Uterus (tissue), 4 donors: ENCODE measurements at places on chromosomes 1 and 21. TPM values are rescaled to one million over a fixed set of nuclear protein-coding genes. Genes with fewer than 3 reads are reported as not detected.

VSIG8 gene
- total RNA-seq: not detected

CACNA1S gene
- total RNA-seq: not detected

KCNE2 gene
- total RNA-seq: not detected

NBPF1 gene
- 38.7 TPM for total RNA-seq

IFFO2 gene
- total RNA-seq: 8.6 TPM

DNA sequence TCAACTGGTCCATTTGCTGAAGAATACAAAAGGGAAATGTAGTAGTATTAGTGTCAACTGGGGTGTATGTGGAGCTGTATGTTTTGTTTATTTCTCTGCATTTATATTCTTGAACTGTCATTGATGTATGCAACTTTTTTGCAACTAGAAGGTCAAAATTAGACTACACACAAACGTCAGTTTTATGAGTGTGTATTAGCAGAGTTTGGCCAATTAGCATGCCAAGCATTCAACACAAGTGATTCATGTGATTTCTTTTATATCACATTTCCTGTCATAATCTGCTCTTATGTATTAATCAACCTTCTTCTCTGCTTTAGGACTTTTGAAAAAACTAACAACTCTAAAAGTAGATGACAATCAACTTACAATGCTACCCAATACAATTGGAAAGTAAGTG lies 211.1 kb downstream of the LRRC40 start:
- DNase-seq: no peak
- H3K27me3 ChIP-seq: no peaks in the 10 kb centered on the region
- H3K36me3 ChIP-seq: no peaks in the 10 kb centered on the region
- H3K4me1 ChIP-seq: no peaks in the 10 kb centered on the region
- no peak overlapping the region for H3K27ac ChIP-seq

DNA sequence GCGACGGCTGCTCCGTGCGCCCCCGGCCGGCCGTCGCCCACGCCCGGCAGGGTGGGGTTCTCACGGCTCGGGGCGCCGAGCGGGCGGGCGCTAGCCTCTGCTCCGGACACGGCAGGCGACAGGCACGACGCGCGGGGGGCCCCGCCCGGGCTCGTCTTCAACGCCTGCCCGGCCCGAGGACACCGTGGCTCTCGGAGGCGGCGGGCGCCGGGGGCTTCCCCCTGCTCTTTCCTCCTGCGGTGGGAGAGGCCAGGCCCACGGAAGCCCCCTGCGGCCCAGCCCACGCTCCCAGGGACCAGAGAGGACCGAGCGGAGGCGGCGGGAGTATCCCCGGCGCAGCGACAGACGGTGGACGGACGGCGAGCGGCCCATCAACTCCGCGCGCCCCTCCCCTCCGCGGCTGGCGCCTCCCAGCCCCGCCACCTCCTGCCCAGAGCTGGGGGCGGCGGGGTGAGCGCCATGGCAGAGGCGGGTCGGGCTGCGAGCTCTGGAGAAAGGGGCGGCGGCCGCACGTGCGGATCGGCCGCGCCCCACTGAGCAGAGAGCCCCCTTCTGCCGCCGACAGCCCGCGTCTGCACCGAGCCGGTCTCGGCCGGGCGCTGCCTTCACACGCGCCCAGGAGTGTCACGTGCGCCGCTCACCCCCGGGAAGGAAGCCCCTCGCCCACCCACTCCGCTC lies at the start of the genes SHE and TDRD10:
Gene SHE (minus strand): TSS at position 347 of the 678 bp plus-strand sequence. CDS start 386 bp downstream, outside the sequence.
Gene TDRD10 (plus strand): TSS at position 154 of the 678 bp plus-strand sequence. CDS start 4,685 bp downstream, outside the sequence.
- H3K4me3 ChIP-seq: peak within 1 kb of the TSS; percentile 38
- no peaks in the 10 kb centered on the region for H3K36me3 ChIP-seq
- H3K4me1 ChIP-seq: no peaks in the 10 kb centered on the region
- peak within 1 kb of the TSS; percentile 67 for H3K27ac ChIP-seq

DNA sequence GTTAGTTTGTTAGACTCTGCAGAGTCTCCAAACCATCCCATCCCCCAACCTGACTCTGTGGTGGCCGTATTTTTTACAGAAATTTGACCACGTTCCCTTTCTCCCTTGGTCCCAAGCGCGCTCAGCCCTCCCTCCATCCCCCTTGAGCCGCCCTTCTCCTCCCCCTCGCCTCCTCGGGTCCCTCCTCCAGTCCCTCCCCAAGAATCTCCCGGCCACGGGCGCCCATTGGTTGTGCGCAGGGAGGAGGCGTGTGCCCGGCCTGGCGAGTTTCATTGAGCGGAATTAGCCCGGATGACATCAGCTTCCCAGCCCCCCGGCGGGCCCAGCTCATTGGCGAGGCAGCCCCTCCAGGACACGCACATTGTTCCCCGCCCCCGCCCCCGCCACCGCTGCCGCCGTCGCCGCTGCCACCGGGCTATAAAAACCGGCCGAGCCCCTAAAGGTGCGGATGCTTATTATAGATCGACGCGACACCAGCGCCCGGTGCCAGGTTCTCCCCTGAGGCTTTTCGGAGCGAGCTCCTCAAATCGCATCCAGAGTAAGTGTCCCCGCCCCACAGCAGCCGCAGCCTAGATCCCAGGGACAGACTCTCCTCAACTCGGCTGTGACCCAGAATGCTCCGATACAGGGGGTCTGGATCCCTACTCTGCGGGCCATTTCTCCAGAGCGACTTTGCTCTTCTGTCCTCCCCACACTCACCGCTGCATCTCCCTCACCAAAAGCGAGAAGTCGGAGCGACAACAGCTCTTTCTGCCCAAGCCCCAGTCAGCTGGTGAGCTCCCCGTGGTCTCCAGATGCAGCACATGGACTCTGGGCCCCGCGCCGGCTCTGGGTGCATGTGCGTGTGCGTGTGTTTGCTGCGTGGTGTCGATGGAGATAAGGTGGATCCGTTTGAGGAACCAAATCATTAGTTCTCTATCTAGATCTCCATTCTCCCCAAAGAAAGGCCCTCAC lies at the start of gene OLIG2:
Gene OLIG2 (plus strand): TSS at position 447 of the 954 bp plus-strand sequence. CDS start 928 bp downstream, outside the sequence.
- H3K27me3 ChIP-seq: no peaks in the 10 kb centered on the region
- no peaks in the 10 kb centered on the region for H3K36me3 ChIP-seq

- H3K4me1 ChIP-seq: no peaks in the 10 kb centered on the region
- H3K36me3 ChIP-seq: no peaks in the 10 kb centered on the region
- H3K4me3 ChIP-seq: no peak overlapping the region
- no peaks in the 10 kb centered on the region for H3K27me3 ChIP-seq
- no peak for DNase-seq
Measured at GRCh38 chr1:189206617-189207016, 1271.0 kb downstream of the BRINP3 start.

DNA sequence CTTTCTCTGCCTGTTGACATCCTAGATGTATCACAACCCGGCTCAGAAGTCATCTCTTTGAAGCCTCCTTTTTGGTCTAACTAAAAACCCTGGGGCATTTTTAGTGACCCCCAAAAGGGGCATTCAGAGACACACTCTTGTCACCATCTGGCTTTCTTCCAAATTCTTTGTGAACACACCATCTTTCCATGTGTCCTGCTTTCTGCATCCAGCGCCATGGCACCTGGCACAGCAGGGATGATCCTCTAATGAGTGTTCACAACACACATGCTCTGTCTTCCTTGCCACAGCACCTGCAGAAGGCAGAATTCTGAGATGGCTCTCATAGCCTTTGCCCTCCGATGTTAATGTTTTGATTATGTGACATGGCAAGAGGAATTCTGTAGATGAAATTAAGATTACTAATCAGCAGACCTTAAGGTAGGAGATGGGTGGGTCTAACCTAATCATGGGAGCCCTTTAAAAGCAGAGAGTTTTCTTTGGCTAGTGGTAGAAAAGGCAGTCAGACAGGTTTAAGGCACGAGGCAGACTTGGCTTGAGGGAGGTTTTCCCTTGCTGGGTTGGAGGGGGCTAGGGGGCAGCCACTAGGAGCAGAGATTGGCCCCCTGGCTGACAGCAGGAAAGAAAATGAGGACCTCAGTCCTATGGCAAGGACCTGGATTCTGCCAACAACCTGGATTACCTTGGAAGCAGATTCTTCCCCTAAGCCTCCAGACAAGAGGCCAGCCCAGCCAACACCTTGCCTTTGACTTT lies 4.9 kb upstream of the TMEM61 start:
- peaks cover 4% of the 10 kb centered on the region for H3K4me1 ChIP-seq
- no peaks in the 10 kb centered on the region for H3K36me3 ChIP-seq
- no peak overlapping the region for H3K27ac ChIP-seq
- no peaks in the 10 kb centered on the region for H3K27me3 ChIP-seq
- no peak for DNase-seq
- H3K4me3 ChIP-seq: no peak overlapping the region

DNA sequence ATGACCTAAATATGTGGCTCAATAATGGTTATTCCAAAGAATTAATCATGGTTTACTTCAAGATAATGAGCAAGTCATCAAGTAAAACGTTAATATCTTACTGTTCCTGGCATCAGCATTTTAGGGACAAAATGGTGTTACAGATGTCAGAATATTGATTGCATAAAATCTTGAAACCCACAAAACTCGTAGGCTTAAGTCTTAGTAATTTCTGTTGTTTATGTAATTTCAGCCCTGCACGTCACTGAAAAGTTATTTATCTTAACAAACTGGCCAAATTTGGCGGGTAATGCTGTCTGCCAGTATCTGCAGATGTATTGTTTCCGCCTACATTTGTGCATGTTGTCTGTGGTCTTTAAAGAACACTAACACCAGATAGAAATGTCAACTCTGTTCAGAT lies 25.8 kb downstream of the CDC7 start:
- DNase-seq: no peak
- H3K27ac ChIP-seq: peak overlapping the region; percentile 46
- no peak overlapping the region for H3K4me3 ChIP-seq

GRCh38 chr1:60225486-60225885 lies 151.9 kb upstream of the C1orf87 start:
- H3K36me3 ChIP-seq: no peaks in the 10 kb centered on the region
- H3K27me3 ChIP-seq: no peaks in the 10 kb centered on the region
- no peak for DNase-seq
- H3K4me1 ChIP-seq: no peaks in the 10 kb centered on the region
- H3K4me3 ChIP-seq: no peak overlapping the region

GRCh38 chr1:177923441-177923840 lies 46.4 kb downstream of the SEC16B start:
- H3K4me1 ChIP-seq: no peaks in the 10 kb centered on the region
- no peaks in the 10 kb centered on the region for H3K27me3 ChIP-seq
- H3K27ac ChIP-seq: no peak overlapping the region
- no peak overlapping the region for H3K4me3 ChIP-seq

GRCh38 chr1:5455056-5455455 lies 537.2 kb downstream of the NPHP4 start:
- H3K27me3 ChIP-seq: no peaks in the 10 kb centered on the region
- H3K4me3 ChIP-seq: no peak overlapping the region
- H3K4me1 ChIP-seq: no peaks in the 10 kb centered on the region
- H3K27ac ChIP-seq: no peak overlapping the region
- no peaks in the 10 kb centered on the region for H3K36me3 ChIP-seq

DNA sequence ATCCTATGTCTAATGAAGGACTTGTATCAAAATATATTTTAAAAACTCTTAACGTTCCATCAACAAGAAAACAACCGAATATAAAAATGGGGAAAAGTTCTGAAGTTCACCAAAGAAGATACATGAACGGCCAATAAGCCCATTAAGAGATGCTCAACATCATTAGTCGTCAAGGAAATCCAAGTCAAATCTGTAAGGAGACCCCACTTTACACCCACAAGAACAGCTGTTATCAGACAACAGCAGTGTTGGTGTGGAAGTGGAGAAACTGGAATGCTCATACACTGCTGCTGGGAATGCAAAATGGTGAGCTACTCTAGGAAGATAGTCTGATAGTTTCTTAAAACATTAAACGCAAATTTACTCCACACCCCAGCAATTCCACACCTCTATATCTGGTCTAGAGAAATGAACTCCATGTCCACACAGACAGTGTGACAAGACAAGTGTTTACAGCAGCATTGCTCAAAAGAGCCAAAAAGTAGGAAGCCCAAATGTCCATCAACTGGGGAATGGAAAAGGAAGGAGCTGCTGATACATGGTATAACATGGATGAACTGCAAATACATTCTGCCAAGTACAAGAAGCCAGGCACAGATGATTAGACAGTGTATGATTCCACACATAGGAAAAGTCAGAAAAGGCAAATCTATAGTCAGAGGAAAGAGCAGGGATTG lies 18.5 kb downstream of the UBE2G2 start:
- no peak for DNase-seq
- no peak overlapping the region for H3K4me3 ChIP-seq
- H3K36me3 ChIP-seq: no peaks in the 10 kb centered on the region
- no peaks in the 10 kb centered on the region for H3K4me1 ChIP-seq

DNA sequence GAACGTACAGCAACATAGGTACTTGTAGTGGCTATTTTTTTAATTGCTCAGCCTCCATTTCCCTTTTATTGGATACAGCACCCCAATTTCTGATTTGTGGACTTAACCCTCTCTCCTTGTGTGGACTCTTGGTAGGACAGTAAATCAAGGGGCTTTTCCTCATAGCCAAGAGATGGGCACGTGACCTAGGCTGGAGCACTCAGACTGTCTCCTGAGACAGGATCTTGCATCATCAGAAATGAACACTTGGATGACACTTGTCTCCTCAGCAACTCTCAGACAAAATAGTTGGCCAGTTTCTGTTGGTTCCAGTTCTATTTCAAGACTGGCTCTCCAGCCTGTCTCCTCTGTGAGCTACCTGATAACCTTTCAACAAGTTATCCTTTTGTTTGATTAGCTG lies 112.9 kb upstream of the ZNF678 start:
- no peaks in the 10 kb centered on the region for H3K27me3 ChIP-seq
- H3K36me3 ChIP-seq: no peaks in the 10 kb centered on the region
- no peak overlapping the region for H3K27ac ChIP-seq
- no peak for DNase-seq

DNA sequence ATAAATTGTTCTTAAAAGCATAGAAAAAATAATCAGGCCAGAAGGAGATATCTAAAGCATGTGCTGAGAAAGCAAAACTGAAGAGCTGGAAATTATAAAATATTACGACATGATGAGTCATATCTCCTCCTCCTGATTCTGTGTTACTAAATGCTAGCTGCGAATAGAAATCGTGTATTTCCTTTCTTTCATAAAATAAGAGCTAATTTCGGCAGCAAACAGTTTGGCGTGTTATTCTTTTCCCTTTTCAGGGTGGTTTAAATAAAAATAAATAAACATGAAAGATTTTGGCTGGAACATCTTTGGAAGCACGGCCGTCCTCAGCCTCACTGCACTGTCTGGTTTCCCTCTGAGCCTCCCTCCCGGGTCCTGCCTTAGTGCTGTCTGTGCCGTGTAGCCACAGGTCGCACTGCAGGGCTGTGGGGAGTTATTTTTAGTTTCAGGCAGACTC lies 56.0 kb downstream of the ADARB1 start:
- no peaks in the 10 kb centered on the region for H3K36me3 ChIP-seq
- H3K27me3 ChIP-seq: no peaks in the 10 kb centered on the region
- peak overlapping the region; percentile 91 for H3K27ac ChIP-seq
- peaks cover 18% of the 10 kb centered on the region for H3K4me1 ChIP-seq
- DNase-seq: peak; percentile 65
- no peak overlapping the region for H3K4me3 ChIP-seq

- no peak overlapping the region for H3K4me3 ChIP-seq
- peak; percentile 21 for DNase-seq
- H3K27me3 ChIP-seq: no peaks in the 10 kb centered on the region
- no peaks in the 10 kb centered on the region for H3K4me1 ChIP-seq
Measured at GRCh38 chr1:22930240-22930912, 42.3 kb downstream of the LACTBL1 start.

- H3K4me3 ChIP-seq: no peak overlapping the region
- no peak overlapping the region for H3K27ac ChIP-seq
- H3K36me3 ChIP-seq: no peaks in the 10 kb centered on the region
- no peaks in the 10 kb centered on the region for H3K27me3 ChIP-seq
Measured at GRCh38 chr21:39350094-39351005, 1.5 kb upstream of the HMGN1 start.

GRCh38 chr1:86951430-86951829 lies 37.0 kb downstream of the HS2ST1 start:
- H3K4me3 ChIP-seq: no peak overlapping the region
- no peak overlapping the region for H3K27ac ChIP-seq
- no peaks in the 10 kb centered on the region for H3K4me1 ChIP-seq
- no peak for DNase-seq
- H3K36me3 ChIP-seq: no peaks in the 10 kb centered on the region
